GM13977 (cell line): ENCODE measurements at places on chromosomes 3 and 15.

DNA sequence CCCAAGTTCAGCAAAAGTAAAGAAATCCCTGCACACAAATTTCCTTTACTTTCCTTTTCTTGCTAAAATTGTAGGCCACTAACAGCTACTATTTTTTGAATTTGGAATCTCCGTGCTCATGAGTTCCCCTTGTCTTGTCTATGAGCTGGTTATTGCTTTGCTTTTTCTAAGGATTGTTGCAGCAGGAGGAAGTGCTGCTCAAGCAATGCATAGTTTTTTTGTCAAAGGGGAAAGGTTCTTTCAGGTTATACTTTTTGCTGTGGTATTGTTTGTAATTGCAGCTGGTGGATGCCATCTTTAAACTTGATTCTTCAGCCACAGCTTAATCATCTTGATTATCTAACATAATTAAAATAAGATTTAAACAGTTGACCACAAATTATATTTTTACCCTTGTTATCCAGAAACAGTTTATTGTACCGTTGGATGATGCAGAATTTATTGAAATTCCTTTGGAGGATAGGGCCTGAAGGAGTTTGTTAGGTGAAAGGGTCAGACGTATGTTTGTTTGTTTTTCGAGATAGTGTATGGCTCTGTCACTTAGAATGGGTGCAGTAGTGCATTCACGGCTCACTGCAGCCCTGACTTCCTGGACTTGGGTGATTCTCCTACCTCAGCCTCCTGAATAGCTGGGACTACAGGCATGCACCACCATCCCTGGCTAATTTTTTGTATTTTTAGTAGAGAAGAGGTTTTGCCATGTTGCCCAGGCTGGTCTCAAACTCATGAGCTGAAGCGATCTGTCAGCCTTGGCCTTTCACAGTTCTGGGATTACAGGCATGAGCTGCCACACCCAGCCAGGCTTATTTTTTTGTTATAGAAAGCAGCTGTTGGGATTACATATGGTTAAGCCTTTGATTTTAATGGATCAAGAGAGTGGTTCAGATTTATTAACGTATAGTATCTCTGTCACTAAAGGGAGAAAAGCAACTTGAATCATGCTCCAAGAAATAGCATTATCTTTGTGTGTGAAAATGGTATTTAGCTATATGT, 11.7 kb downstream of the MGA start:
- DNase-seq = no peak

DNA sequence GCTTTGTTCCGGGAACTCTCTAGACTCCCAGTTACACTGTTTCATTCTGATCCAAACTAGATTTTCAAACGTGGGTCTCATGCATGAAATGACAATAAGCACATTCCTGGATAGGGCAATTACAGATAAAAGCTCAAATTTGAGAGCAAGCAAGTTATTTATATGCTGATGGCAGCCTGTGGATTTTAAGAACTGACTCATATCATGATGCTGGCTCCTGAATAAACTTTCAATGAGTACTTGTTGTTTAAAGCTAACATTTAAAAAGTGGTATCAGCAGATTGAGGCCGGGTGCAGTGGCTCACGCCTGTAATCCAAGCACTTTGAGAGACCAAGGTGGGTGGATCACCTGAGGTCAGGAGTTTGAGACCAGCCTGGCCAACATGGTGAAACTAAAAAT, 66.6 kb downstream of the LEO1 start:
- DNase-seq = no peak

- no peak for DNase-seq
These were observed 733.2 kb downstream of the ROBO2 start for GRCh38 chr3:77773084-77773483.

DNA sequence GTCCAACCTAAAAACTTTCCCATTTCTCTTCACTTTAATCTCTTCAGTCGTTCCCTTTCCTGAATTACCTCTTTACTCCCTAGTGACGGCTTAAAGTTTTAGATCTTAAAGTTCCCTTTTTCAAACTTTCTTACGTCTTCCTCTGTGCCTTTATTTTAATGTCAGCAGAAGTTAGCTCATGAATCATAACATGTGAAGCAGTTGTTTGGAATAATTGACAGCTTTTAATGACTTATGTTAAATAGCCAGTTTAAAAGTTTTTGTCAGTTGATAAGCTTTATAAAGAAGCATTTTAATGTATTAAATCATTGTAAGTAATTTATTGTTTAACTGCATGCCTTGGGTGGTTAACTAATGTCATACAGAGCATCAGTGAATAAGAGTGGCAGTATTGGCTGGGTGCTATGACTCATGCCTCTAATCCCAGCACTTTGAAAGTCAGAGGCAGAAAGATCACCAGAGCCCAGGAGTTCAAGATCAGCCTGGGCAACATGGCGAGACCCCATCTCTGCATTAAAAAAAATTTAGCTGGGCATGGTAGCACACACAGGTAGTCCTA, 33.9 kb downstream of the PIK3CA start:
- DNase-seq = no peak

DNA sequence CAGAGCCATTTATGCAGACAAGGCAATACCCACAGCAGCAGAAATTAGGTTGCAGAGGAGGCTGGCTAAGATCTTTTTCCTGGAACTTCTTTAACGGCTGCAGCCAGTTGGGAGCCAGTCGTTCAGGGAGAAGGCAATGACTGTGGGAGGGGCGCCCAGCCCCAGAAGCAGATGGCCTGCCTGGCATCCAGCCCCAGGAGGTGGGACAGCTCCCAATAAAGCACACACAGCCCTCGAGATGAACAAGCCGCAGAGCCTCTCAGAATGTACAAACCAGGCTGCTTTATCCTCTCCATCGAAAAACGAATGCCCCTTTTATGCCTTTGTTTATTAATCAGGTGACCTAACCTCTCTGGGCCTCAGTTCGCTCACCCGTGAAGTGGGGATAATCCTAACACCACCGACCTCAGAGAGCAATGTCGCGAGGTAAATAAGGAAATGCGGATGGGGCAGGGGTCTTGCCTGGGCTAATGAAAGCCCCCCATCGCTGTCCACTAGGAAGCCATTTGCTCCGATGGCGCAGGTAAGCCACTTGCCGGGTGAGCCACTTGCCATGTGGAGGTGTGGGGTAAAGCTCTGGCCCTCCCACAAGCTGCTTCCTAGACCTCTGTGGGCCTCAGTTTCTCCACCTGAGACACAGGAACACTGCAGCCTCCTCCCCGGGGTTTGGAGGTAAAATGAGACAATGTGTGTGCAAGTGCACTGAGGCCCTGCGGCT, 35.8 kb downstream of the MGLL start:
- DNase-seq = no peak

GRCh38 chr15:40854161-40854560, 10.3 kb downstream of the SPINT1 start:
- DNase-seq = no peak

- peak; percentile 17 for DNase-seq
These were observed 7.4 kb downstream of the GLB1 start for GRCh38 chr3:33089515-33089914.

DNA sequence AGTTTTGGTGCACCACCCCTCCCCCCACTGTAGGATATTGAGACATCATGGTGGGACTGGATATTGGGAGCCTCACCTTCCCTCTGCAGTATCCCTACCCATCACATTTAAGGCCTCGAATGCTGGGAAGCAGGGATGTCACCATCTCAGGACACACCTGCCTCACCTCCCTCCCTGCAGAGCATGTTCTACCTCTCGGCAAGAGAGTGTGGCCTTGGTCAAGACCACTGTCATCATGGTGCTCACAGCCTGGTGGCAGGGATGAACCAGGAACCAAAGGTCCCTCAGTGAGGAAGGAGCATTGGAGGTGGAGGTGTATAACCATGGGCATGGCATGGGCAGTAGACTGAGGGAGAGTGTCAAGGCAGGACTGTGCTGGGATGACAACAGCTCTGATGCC, 104.8 kb downstream of the CORO2B start:
- no peak for DNase-seq

GRCh38 chr3:122515870-122516269, 1.1 kb upstream of the KPNA1 start:
- no peak for DNase-seq

DNA sequence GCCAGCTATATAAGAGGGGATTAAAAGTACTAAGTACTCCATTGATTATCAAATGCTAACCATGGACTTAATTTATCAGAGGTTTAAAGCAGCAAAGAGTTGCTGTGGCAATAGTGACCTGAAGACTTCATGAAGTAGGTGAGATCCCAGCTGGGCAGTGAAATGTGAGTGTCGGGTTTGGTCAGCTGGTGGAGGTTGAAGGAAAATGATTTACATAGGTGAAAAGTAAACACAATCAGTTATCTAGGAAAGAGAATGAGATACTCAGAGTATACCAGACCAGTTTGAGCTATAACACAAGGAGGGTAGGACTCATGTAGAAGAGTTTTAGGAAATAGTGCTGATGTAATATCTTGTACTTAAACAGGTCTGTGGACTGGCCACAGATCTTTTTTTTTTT, 16.5 kb upstream of the FBXO22 start:
- DNase-seq = no peak

GRCh38 chr3:64427671-64428070, 202.4 kb upstream of the PRICKLE2 start:
- DNase-seq = no peak

DNA sequence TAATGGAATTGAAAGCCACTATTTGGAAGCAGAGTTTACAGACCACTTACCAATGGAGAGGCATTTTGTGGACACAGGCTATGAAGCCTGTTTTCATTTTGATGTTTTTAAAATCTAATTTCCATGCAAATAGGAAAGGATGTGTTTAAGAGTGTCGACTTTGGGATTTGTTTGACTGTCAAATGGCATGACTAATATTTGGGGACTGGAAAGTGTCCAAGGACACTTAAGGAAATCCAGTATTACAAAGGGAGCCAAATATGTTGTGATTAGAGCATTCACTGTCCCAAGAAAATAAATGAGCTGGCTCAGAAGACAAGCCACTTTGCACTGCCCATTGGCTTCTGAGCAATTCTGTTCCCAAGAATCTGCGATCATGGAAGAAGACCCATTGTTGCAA, 34.0 kb upstream of the SLC6A11 start:
- DNase-seq = no peak

DNA sequence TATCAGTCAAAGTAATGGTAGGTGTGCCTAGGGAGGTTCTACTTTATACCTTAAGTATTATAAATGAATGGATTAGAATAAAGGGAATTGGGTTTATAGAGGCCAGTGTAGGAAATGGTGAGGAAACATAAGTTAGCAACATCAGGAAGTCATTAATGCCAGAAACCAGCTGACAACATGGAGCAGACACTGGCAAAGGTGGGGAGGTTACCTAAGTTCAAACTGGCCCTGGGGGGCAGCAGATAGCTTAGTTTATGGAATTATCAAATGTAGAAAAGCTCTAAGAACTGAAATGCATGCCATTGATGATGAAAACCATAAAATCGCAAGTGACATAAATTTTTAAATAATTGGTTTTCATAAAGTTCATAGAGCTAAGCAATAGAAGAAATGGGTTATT, 498.6 kb downstream of the NAALADL2 start:
- no peak for DNase-seq

DNA sequence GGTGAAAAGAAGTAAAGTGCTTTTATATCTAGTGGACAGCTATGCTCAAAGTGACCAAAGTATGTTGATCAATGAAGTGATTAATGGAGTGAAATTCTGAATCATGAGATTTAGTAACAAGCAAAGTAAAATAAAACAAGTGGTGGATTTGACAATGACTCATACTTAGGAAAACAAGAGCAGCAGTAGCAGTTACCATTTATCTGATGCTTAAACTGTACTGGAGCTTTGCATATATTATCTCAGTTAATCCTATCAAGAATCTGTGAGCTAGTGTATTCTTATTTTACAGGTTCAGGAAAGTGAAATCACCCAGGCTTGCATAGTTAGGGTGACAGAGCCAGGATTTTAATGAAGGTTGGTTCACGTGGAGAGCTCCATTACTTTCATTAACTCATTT, 50.6 kb upstream of the SPATA16 start:
- no peak for DNase-seq

DNA sequence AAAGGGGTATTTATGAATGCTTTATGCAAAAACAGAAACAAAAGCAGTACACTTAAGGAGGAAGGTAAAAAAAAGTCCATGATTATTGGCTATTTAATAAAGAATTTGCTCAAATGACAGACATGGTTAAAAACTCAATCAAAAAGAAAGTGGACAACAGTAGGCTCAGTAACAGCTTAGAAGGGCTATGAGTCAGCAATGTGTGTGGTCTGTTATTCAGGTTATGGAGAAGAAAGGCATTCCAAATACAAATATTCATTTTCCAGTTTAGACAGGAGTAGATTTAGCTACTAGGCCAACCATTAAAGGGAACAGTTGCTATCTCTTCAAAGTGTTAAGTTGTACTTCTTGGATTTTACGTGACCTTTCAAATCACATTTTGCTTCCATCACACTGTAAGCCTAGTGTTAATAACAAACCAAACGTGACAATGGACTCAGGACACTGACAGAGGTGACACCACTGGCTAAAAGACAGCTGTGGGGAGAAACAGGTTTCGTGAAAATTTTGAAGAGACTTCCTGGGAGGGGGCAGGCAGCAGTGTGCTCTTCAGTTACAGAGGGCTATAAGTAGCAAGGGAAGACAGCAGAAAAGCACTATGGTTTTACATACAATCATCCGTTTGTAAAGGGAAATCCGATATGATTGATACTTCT, 41.7 kb upstream of the MYO5C start:
- DNase-seq = no peak

DNA sequence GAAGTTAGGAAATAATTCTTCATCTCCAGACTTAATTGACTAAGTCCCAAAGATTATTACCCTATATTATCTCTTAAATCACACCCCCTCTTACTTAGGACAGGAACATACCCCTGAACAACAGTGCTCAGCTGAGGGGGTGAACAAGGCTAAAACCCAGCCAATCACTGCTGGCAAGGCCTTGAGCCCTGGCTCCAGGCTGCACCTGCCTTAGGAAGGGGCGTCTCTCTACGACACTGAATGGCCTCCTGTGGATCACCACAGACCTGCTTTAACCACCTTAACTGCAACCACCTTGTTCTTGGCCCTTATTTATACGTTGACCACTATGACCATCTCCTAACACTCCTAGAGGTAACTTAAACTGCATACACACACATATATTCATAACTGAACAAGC, 267.4 kb upstream of the THBS1 start:
- DNase-seq = no peak

- DNase-seq = no peak
These were observed 11.9 kb downstream of the FAIM start for GRCh38 chr3:138620431-138620830.

DNA sequence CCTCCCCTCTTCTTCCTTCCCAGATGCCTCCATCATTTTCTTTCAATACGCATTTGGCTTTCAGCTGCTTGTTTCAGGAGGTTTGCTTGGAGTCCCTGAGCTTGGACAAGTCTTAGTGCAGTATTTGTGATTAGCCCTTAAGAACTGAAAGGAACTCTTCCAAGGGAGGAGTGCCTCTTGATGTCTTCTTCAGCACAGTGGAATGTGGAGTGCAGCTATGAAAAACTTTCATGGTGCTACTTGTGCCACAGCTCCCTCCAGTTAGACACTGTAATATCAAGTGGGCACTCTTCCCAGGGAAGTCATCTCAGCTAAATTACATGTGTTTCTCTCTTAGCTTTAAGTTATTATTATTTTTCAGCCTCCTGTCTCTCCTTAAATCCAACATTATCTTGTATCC, 173.1 kb downstream of the NECTIN3 start:
- no peak for DNase-seq

- peak; percentile 35 for DNase-seq
These were observed 549 bp downstream of the TRH start for GRCh38 chr3:129974833-129975704.
